HTR-8/SVneo (cell line): ENCODE measurements at places on chromosomes 1 and 21.

DNA sequence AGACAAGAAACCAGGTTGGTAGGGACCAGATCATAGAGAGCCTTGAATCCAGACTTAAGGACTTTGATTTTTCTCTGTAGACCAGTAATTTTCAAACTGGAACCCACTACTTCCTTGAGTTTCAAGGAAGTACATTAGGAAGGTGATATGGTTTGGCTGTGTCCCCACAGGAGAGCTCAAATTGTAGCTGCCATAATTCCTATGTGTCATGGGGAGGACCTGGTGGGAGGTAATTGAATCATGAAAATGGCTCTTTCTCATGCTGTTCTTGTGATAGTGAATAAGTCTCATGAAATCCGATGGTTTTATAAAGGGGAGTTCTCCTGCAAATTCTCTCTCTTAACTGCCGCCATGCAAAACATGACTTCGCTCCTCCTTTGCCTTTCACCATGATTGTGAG is 10.1 kb upstream of the PRKAA2 start:
- no peak for DNase-seq

- DNase-seq: no peak
Measured at GRCh38 chr1:194889310-194889709, 1702.9 kb upstream of the B3GALT2 start.

DNA sequence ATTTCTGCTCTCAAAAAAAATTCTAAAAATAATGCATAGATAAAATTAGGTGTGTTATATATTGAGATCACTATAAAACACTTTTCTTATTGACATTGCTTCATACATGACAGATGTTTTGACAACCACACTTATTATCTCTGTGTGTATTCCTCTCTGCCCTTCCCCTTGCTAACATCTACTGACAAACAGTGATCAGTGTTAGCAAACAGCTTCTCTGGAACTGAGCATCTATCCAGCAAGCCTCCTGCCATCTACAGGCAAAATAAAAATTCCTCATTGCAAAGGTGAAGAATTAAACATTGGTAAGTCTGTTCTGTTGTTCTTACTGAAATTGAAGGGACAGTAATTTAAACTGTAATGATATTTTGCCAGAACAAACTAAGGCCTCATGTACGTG is 2153.9 kb downstream of the NCAM2 start:
- no peak for DNase-seq

DNA sequence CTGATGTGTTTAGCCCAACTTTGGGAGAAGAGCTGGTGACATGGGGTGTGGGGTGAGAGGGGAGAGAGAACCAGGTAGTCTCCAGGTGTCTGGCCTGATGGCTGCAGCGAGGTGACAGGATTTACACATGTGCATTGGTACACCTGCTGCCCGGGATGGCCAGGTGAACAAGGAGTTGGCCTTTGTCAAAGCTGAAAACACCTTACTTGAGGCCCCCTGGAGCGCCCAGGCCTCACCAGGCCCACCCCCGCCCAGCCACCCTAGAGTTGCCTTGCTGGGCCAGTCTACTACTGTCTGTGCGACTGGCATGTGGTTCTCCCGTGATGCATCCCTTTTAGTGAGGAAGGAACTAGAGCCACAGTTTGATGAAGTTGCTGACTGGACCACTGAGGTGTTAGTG is 90.5 kb downstream of the ADARB1 start:
- DNase-seq: no peak

GRCh38 chr1:150748878-150749719 is 16.5 kb downstream of the CTSS start:
- DNase-seq: no peak

DNA sequence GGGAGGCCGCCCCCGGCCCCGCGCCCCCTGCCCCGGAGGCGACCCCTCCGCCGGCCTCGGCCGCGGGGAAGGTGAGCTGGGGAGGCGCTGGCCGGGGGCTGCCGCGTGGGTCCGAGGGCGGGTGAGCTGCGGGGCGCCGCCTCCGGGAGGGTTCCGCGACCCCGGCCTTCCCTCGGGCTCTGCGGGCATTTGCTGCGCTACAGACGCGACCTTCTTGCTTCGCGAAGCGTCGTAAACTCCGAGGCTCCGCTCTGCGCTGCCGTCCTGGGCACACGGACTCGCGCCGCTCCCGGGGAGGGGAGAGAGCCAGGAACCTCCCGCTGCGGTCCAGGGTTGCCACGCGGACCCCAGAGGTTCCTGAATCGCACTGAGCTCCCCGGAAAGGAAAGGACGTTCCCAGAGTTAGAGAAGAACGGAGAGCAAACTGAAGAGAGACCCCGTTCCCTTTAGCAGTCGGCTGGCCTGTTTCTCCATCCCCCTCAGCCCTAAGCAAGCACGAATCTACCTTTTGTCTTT is 345 bp downstream of the SLX9 start:
- peak; percentile 14 for DNase-seq

- no peak for DNase-seq
Measured at GRCh38 chr1:204836856-204837255, 33.8 kb upstream of the NFASC start.

- DNase-seq: no peak
Measured at GRCh38 chr1:223444411-223444810, 51.2 kb downstream of the CCDC185 start.

GRCh38 chr1:230163205-230163604 is 96.2 kb downstream of the GALNT2 start:
- no peak for DNase-seq

DNA sequence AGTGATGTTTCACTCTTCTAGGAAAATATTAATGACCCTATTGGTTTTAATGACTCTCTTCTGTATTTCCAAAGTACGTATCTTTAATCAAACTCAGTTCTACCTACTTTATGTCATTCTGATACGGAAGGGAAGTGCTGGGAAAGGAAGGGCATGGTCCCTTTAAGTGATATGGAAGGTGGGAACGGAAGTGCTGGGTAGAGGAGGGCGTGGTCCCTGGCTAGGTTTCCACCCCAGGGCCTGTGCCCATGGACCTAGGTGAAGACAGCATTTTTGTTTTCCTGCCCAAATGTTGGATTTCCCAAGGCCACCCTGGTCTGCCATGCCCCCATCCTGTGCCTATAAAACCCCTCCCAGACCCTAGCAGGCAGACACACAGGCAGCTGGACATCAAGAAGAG is 24.0 kb downstream of the RGS4 start:
- no peak for DNase-seq

- no peak for DNase-seq
Measured at GRCh38 chr1:66044912-66045311, 252.2 kb downstream of the PDE4B start.

DNA sequence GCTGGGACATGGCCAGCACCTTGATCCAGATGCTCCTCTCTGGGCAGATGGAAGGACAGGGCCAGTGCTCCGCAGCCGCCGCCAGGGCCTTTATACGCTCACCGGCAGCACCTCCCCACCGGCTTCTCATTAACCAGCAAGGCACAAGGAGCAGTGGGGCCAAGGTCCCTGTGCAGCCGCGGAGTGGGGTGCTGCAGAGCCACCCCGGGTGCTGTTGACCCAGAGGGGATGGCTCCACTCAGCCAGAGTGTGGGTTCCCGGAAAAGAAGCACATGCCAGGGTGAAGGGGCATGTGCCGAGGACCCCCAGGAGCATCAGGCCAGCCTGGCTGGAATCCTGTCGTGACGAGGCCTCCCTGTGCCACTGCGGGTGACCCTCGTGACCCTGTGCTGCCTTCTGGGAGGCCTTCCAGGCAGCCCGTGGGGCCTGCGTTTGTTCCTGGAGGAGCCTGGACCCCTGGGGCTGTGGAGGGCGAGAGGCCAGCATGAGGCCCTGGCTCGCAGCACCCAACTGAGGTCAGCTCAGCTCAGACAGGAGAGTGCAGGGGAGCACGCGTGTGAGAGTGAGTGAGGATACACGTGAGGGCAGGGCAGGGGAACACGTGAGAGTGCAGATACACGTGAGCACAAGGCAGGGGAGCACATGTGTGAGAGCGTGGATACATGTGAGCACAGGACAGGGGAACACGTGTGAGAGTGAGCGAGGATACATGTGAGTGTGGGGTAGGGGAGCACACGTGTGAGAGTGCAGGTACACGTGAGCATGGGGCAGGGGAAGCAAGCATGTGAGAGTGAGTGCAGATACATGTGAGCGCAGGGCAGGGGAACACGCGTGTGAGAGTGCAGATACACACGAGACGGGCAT is at the start of gene FTCD:
TSS of gene FTCD (minus strand) at position 66 of the 864 bp plus-strand sequence. CDS start at position 10, 56 bp downstream.
- DNase-seq: no peak

GRCh38 chr1:197553281-197553680 is 222.0 kb downstream of the DENND1B start:
- DNase-seq: no peak

GRCh38 chr1:29235955-29236711 is at the start of gene PTPRU:
Gene PTPRU, plus strand, starts transcription at chr1:29236522. Its CDS starts 123 bp downstream, at chr1:29236645.
- DNase-seq: peak; percentile 72

GRCh38 chr1:228555074-228555994 is 68.2 kb downstream of the RNF187 start:
- DNase-seq: no peak

GRCh38 chr1:61636376-61636775 is 88.6 kb downstream of the TM2D1 start:
- no peak for DNase-seq

- no peak for DNase-seq
Measured at GRCh38 chr1:15944308-15945010, 31.4 kb downstream of the ZBTB17 start.

DNA sequence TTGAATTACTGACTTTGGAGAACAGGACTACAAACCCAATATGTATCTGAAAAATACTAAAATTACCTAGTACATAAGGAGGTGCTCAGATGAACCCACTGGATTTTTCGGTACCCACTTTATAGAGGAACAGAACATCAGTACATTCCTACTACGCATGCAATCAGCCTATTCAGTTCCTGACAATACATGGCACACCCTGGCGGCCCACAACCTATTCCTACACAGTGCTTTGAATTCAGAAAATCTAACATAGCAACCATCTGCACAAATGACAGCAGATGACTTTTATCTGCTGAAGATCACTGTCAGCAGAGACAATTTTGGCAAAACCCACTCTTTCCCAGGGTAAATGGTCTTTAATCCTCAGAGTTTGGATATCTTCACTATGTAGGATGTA is 257.1 kb upstream of the GREM2 start:
- DNase-seq: no peak

DNA sequence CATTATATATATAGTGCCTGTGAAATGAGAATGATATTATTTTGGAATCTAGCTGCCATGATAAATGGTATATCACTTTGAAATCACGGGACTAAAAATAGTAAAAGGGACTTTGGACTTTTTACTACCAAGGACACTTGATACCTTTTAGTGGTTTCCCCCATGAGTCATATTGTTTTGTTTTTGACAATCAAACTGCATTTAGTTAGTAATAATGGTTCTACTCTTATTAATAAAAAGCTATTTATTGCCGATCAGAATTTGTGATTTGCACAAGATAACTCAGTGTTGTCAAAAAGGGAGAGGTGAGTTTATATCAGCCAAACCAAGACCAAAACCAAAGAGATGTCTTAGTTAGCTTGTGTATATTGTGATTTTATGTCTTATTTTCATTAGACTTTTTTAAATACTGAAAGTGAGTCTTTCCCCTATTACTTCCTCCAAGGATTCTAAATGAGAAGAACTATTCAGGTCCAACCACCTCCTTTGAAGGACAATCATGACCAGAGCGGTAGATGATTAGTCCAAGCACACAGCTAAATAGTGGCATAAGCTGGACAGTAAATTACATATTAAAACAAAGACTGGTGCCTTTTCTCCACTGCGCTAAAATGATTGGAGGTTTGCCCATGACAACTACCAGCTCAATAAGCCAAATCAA is 281.7 kb upstream of the ESRRG start:
- DNase-seq: no peak

- DNase-seq: no peak
Measured at GRCh38 chr1:196543833-196544232, 64.4 kb downstream of the KCNT2 start.

DNA sequence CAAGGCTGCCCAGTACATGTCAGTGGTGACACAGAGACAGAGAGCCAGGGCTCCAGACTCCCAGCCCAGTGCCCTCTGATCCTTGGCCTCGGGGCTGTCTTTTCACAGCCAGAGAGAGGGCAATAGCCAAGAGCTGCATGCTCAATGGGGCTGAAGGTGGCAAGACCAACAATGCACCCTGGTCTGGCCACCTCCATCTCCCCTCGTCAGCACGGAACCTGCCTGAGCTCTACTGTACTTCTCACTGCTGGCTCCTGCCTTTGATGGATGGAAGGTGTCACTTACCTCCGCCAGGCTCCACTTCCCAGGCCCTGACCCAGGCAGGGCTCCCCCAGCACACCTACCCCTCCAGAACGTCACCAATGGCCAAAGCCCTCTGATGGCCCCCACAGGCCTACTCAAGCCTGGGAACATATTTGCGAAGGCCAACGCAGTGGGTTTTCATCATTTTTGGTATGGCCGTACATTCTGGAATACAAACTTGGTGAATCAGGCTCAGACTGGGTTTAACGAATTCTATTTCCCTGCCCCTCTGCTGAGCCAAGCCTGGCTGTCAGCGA is 88.1 kb downstream of the DMRTB1 start:
- DNase-seq: no peak

DNA sequence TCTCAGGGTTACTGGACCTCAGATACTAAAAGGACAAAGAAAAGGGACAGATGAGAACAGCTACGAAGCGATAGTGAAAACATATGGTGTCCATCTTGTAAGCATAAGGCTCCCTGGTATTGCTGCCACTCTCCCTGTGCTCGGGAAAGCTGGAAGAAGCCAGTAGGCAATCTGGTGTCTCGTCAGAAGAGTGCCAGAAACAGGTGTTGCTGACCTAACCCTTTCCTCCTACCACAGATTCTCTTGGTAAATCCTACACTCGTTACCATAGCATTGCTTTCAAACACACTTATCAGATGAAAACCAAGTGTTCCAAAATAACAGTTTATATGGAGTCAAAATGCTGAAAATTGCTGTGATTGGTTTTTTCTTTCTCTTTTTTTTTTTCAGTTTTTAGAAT is 146.3 kb downstream of the NRIP1 start:
- DNase-seq: no peak

DNA sequence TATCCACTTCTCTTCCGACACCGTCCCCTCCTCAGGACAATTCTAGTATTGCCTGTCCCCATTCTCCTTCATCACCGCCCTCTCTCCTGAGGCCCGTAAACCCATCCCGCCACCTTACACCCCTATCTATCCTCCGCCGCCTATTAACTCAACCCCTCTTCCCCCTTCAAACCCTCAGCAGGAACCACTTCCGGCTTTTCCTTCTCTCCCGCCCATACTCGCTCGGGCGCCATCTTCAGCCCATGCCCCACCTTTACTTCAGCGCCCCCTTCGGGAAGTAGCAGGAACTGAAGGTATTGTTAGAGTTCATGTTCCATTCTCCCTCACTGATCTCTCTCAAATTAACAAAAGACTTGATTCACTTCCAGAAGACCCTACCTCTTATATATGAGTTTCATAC is 31.6 kb downstream of the VN1R5 start:
- no peak for DNase-seq

DNA sequence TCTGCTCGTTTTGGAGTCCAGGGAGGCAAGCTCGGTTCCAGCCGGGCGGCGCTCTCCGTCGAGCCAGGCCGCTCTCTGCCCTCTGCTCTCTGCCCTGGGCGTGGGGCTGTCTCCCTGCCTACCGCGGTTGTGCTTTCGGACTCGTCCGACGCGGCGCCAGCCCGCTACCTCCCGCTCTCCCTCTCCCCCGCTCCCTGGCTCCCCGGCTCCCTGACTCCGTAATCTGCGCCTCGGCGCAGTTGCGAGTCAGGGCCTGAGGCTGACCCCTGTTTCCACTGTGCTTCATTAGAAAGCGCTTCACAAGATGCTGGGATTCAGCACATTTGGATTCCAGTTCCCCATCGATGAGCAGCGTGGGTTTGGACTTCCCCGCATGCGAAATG is 2.2 kb downstream of the SOX13 start:
- DNase-seq: no peak

GRCh38 chr1:33848205-33848937 is 15.5 kb upstream of the HMGB4 start:
- no peak for DNase-seq

GRCh38 chr1:201051399-201051798 is 27.9 kb upstream of the KIF21B start:
- DNase-seq: no peak
